ENCODE measurements at places on chromosomes 3 and 15.

- DNase-seq, result no peak
Observed at GRCh38 chr3:172447611-172448579, at the start of gene GHSR. GHSR (minus strand) TSS chr3:172448456; CDS start chr3:172448413, 43 bp downstream.

DNA sequence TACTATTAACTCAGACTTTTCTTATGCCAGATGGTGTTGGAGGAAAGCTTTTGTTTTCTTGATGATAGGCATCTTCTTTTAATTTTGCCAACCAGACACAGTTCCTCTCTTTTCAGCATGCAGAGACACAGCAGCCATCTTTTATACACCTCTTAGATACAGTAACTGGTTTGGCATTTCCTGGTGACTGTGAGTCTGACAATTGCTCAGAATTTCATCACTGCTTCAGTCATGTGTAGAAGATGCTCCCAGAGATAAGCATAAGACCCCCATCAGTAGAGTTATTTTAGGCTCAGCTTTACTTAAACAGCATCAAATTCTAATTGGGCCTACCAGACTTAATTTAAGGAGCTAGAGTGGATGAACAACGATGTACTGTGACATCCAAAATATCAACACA lies 779.0 kb downstream of the SQOR start:
- DNase-seq, result no peak

- DNase-seq, result no peak
Observed at GRCh38 chr3:98058244-98058960, 23.3 kb upstream of the GABRR3 start.

DNA sequence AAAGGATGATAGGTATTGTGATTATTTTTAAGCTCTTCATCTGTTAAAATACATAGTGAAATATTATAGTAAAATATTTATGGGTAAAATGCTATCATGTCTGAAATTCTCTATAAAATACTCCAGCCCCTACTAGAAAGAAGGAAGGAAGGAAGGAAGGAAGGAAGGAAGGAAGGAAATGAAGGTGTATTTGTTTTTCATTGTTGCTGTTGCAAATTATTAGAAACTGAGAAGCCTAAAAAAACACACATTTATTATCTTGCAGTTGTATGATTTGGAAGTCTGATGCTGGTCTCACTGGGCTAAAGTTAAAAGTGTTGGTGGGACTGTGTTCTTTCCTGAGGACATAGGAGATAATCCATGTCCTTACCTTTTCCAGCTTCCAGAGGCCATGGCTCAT lies 47.6 kb upstream of the CLSTN2 start:
- no peak for DNase-seq

GRCh38 chr3:33050071-33050653 lies 46.8 kb downstream of the GLB1 start:
- no peak for DNase-seq

- DNase-seq, result peak; percentile 56
Observed at GRCh38 chr3:129121792-129122411, at the start of gene RAB43. RAB43 (minus strand) TSS chr3:129121804; CDS start chr3:129121489, 315 bp downstream.
